ENCODE measurements at places on chromosomes 2 and 18. TPM values are rescaled to one million over a fixed set of nuclear protein-coding genes. Genes with fewer than 3 reads are reported as not detected.

DNA sequence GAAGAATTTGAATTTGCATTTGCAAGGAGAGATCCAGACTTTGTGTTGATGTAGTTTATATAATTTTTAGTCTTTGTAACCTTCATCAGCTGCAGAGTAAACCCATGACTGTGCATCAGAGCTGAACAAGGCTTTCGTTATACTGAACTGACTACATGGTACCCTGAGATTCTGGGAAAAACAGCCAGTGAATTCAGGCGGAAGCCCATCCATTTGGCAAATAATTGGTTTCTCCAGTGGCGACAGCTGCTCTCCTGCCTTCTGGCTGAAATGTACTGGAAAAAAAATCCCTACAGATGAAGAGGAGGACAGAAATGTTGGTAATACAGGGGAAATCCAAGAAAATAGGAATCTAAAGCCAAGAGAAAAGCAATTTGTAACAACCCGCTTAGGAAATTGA, 657.5 kb upstream of the CDH7 start:
- no peak for DNase-seq
- no peaks in the 10 kb centered on the region for H3K27me3 ChIP-seq
- H3K36me3 ChIP-seq = no peaks in the 10 kb centered on the region
- no peak overlapping the region for H3K4me3 ChIP-seq
- H3K4me1 ChIP-seq = no peaks in the 10 kb centered on the region
- H3K27ac ChIP-seq = no peak overlapping the region

The FAM168B gene
- 74.1 TPM for total RNA-seq

GRCh38 chr18:25832001-25832604, 258.3 kb downstream of the SS18 start:
- H3K27me3 ChIP-seq = no peaks in the 10 kb centered on the region
- H3K4me1 ChIP-seq = no peaks in the 10 kb centered on the region
- H3K27ac ChIP-seq = no peak overlapping the region
- H3K36me3 ChIP-seq = no peaks in the 10 kb centered on the region
- peak; percentile 58 for DNase-seq

The C2orf72 gene
- total RNA-seq = 0.97 TPM

The MC4R gene
- total RNA-seq = 0.35 TPM

The IMP4 gene
- total RNA-seq = 55.9 TPM

The BOLL gene
- not detected for total RNA-seq

- peaks cover 29% of the 10 kb centered on the region for H3K4me1 ChIP-seq
- H3K36me3 ChIP-seq = no peaks in the 10 kb centered on the region
- H3K27ac ChIP-seq = no peak overlapping the region
- H3K4me3 ChIP-seq = no peak overlapping the region
- DNase-seq = no peak
- no peaks in the 10 kb centered on the region for H3K27me3 ChIP-seq
Measured at GRCh38 chr2:119384971-119385370, 18.2 kb downstream of the DBI start.

DNA sequence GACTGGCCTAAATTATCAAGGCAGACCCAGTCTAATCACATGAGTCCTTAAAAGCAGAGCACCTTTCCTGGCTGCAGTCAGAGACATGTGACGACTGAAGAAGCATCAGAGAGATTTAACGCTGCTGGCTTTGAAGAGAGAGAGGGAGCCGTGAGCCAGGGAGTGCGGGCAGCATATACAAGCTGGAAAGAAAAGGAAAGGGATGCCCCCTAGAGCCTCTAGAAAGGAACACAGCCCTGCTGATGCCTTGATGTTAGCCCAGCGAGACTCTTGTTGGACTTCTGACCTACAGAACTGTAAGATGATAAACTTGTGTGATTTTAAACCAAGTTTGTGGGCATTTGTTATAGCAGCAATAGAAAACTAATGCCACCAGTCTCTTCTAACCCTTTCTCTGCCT, 58.1 kb downstream of the HEATR5B start:
- peaks cover 88% of the 10 kb centered on the region for H3K36me3 ChIP-seq
- H3K27me3 ChIP-seq = no peaks in the 10 kb centered on the region
- H3K4me1 ChIP-seq = peaks cover 6% of the 10 kb centered on the region

DNA sequence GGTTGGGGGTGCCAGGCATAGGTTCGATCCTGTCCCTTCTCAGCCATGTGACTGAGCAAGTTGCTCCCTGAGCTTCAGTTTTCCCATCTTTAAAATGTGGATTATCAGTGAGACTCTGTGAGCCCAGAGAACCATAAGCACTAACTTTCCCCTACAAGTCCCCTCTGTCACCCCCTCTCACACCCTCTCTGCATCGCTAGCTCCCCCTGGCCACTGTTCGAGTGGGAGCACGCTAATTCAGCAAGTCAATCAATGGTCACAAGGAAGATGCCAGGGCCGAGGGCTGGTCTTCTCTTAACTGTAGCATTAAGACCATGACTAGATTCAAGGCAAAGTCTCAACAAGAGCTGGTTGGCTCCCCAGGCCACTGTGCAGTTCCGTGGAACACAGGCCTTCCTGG, 66.2 kb downstream of the BCL2L11 start:
- H3K4me3 ChIP-seq = no peak overlapping the region
- H3K36me3 ChIP-seq = no peaks in the 10 kb centered on the region
- H3K27ac ChIP-seq = no peak overlapping the region
- peaks cover 11% of the 10 kb centered on the region for H3K4me1 ChIP-seq

GRCh38 chr2:201678401-201678800, 20.0 kb downstream of the MPP4 start:
- H3K27ac ChIP-seq = no peak overlapping the region
- H3K4me3 ChIP-seq = no peak overlapping the region
- H3K27me3 ChIP-seq = no peaks in the 10 kb centered on the region
- H3K4me1 ChIP-seq = no peaks in the 10 kb centered on the region
- no peaks in the 10 kb centered on the region for H3K36me3 ChIP-seq
- DNase-seq = no peak

The OBSL1 gene
- 49.4 TPM for total RNA-seq

DNA sequence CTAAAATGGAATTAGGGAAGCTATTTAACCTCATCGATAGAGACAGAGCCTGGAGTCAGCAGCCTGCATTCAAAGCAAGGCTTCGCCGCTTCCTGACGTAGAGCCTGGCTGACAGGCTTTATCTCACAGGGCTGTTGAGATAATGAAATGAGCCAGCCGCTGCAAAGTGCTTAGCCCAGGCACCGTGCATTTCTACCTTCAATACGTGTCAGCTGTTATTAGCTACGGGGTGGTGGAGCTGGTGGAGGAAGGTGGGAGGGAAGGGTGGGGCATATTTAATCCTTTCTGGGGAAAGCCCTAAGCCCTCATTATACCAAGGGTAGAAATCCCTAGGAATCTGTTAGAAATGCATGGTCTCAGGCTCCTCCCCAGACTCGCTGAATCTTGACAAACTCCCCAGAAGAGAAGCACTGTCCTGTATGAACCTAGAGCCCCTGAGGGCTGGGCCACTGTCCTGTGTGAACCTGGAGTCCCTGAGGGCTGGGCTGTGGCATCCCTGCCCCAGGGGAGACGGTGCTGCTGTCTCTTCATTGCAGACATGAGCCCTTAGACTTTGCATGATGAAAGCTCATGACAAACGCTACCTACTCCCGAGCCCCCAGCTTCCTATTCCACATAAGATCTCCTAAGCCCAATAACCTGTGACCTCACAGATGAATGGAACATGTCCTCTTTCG, 72.4 kb downstream of the ALPK2 start:
- no peaks in the 10 kb centered on the region for H3K27me3 ChIP-seq
- H3K4me3 ChIP-seq = no peak overlapping the region
- no peak for DNase-seq
- no peaks in the 10 kb centered on the region for H3K36me3 ChIP-seq

GRCh38 chr2:236946871-236947270, 138.8 kb upstream of the COPS8 start:
- no peaks in the 10 kb centered on the region for H3K4me1 ChIP-seq
- no peak for DNase-seq
- no peak overlapping the region for H3K4me3 ChIP-seq
- H3K27ac ChIP-seq = no peak overlapping the region
- H3K27me3 ChIP-seq = no peaks in the 10 kb centered on the region
- H3K36me3 ChIP-seq = no peaks in the 10 kb centered on the region

DNA sequence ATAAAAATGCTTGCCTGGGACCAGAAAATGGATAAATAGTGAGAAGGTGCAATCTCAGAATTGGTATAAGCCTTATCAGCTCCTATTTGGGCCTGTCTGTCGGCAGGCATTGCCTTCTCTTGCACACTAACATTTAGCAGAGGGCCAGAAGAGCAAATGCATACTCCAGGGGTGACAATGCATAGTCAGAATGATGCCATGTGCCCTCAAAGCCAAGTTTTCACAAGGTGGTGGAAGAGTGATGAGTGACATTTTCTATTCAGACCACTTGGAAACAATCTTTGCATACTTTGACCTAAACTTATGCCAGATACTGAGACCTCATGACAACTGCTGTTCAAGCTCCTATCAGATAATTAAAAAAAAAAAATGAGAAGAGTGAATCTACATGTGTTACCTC, 276.3 kb downstream of the SETBP1 start:
- no peaks in the 10 kb centered on the region for H3K27me3 ChIP-seq
- no peak overlapping the region for H3K4me3 ChIP-seq
- DNase-seq = no peak
- no peak overlapping the region for H3K27ac ChIP-seq
- no peaks in the 10 kb centered on the region for H3K4me1 ChIP-seq

DNA sequence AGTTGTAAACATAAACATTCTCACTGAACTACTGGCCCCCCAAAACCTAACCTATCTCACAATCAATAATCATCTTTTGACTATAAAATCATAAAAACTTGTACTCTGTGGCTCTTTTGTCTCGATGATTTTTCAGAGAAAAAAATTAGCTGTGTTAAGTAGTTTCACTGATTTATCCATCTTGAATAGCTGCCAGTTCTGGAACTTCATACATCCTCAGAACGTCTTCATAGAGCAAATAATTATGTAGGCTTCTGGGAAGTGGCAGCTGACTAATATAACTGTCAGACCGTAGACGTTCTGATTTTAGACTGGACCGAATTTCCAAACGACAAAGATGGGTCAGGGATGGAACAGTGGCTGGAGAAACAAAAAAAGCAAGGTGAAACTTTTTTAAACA, 97.3 kb upstream of the CHAC2 start:
- H3K4me1 ChIP-seq = no peaks in the 10 kb centered on the region
- no peak overlapping the region for H3K4me3 ChIP-seq
- H3K27ac ChIP-seq = no peak overlapping the region
- no peak for DNase-seq
- H3K36me3 ChIP-seq = peaks cover 12% of the 10 kb centered on the region
- H3K27me3 ChIP-seq = no peaks in the 10 kb centered on the region

- DNase-seq = no peak
- H3K27me3 ChIP-seq = no peaks in the 10 kb centered on the region
- no peaks in the 10 kb centered on the region for H3K36me3 ChIP-seq
- H3K4me3 ChIP-seq = no peak overlapping the region
- no peak overlapping the region for H3K27ac ChIP-seq
Measured at GRCh38 chr2:132446444-132446843, 29.8 kb downstream of the GPR39 start.

GRCh38 chr2:33560017-33560416, 39.1 kb downstream of the FAM98A start:
- no peak overlapping the region for H3K4me3 ChIP-seq
- no peaks in the 10 kb centered on the region for H3K36me3 ChIP-seq
- peaks cover 2% of the 10 kb centered on the region for H3K4me1 ChIP-seq
- H3K27me3 ChIP-seq = no peaks in the 10 kb centered on the region
- no peak for DNase-seq

GRCh38 chr2:237388036-237388435, 25.9 kb downstream of the COL6A3 start:
- no peaks in the 10 kb centered on the region for H3K27me3 ChIP-seq

The EDAR gene
- 0.12 TPM for total RNA-seq

- H3K27me3 ChIP-seq = peaks cover 33% of the 10 kb centered on the region
- no peaks in the 10 kb centered on the region for H3K36me3 ChIP-seq
- peak overlapping the region; percentile 81 for H3K27ac ChIP-seq
Measured at GRCh38 chr2:14634182-14634488, 1.6 kb downstream of the LRATD1 start.

- no peak overlapping the region for H3K4me3 ChIP-seq
- no peaks in the 10 kb centered on the region for H3K4me1 ChIP-seq
- no peak overlapping the region for H3K27ac ChIP-seq
- no peak for DNase-seq
- no peaks in the 10 kb centered on the region for H3K27me3 ChIP-seq
Measured at GRCh38 chr2:3131636-3132326, 245.8 kb downstream of the EIPR1 start.

The EFHD1 gene
- total RNA-seq = 7.7 TPM

The TEKT4 gene
- 3.4 TPM for total RNA-seq

The SIX3 gene
- not detected for total RNA-seq

- H3K4me3 ChIP-seq = no peak overlapping the region
- peak overlapping the region; percentile 96 for H3K27ac ChIP-seq
- peaks cover 25% of the 10 kb centered on the region for H3K4me1 ChIP-seq
- no peak for DNase-seq
Measured at GRCh38 chr2:65434592-65435241, 2.3 kb upstream of the SPRED2 start.

DNA sequence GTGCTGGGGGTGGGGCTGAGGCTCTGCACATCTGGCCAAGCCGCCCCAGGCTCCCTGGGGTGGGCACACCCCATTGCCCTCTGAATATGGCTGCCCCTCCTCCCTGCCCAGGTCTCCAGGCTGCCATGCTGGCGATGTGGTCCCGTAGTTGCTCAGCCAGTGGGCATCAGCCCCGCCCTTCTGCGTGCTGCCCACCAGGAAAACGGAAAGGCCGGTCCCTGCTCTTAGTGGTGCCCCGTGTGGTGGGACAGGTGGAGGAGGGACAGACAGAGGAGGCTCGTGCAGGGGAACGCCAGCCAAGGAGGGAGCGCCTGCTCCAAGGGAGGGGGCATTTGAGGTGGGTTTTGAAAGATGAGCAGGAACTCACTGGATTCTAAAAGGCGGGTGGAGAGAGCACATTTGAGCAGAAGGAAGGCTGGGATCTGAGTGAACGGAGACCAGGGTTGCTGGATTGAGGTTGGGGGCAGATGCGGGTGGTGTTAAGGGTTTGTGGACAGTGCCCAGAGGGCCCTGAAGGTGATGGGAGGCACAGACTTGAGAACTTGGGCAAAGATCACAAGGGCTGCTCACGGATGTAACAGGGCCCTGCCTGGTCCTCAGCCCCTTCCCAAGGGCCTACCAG, 6.7 kb upstream of the B3GNT7 start:
- no peak for DNase-seq
- H3K36me3 ChIP-seq = no peaks in the 10 kb centered on the region
- no peaks in the 10 kb centered on the region for H3K27me3 ChIP-seq
- H3K27ac ChIP-seq = no peak overlapping the region
- H3K4me1 ChIP-seq = peaks cover 14% of the 10 kb centered on the region

The SP110 gene
- total RNA-seq = 68.1 TPM

DNA sequence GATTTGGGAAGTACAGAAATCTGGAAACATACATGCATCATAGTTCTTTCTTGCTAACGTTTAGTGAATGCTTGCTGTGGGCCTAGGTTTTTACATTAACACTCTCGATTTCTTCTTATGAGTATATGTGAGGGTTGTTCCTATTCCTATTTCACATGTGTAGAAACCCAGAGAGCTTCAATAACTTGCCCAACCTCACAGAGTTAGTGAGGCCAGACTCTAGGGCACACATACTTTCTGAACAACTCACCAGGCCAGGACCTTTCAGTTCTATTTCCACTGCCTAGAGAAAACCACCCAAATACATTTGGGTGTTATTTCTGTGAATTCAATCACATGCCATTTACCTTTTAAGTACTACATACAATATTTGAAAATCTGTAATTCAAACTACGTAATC, 8.2 kb upstream of the KCTD1 start:
- no peaks in the 10 kb centered on the region for H3K4me1 ChIP-seq
- H3K27ac ChIP-seq = no peak overlapping the region
- H3K27me3 ChIP-seq = peaks cover 19% of the 10 kb centered on the region
- DNase-seq = no peak
- no peaks in the 10 kb centered on the region for H3K36me3 ChIP-seq

GRCh38 chr2:156338578-156338977, 6.1 kb upstream of the NR4A2 start:
- DNase-seq = no peak
- H3K27me3 ChIP-seq = no peaks in the 10 kb centered on the region
- peaks cover 51% of the 10 kb centered on the region for H3K4me1 ChIP-seq
- H3K4me3 ChIP-seq = no peak overlapping the region
- H3K36me3 ChIP-seq = no peaks in the 10 kb centered on the region

Measured in lower lobe of right lung (tissue), 2 donors.